ENCODE measurements at places on chromosomes 1 and 21.

GRCh38 chr1:36669262-36669661 lies 186.5 kb upstream of the CSF3R start:
- DNase-seq, result no peak

- no peak for DNase-seq
Measured at GRCh38 chr1:84370831-84371394, 27.4 kb upstream of the DNASE2B start.

DNA sequence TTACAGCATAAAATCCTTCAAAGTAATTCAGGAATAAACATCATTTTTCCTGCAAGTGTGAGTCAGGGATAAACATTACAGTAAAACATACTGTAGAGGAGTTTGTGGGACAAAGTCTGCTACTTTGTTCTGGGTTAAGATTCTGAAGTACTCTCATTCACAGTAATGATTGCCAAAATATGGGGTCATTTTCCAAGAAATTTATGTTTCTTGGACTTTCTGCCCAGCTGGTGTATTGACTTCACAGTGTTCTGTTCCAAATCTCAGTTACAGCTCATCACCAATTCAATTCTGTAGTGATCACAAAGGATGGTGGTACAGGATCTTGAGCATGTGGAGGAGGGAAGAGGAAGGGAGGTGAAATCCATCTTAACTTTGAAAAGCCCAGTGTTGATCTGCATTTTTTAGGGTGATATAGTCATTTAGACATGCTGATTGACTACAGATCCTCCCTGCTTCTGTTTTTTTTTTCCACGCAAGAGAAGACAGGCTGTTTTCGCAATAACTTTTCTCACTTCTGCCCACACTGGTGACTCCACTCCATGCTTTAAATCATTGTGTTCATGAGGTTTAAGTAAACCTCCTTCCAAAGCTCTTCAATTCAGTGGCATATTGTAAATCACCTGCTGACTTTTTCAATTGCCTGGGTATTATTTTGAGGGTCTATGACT lies 60.4 kb upstream of the C1orf53 start:
- DNase-seq, result no peak

DNA sequence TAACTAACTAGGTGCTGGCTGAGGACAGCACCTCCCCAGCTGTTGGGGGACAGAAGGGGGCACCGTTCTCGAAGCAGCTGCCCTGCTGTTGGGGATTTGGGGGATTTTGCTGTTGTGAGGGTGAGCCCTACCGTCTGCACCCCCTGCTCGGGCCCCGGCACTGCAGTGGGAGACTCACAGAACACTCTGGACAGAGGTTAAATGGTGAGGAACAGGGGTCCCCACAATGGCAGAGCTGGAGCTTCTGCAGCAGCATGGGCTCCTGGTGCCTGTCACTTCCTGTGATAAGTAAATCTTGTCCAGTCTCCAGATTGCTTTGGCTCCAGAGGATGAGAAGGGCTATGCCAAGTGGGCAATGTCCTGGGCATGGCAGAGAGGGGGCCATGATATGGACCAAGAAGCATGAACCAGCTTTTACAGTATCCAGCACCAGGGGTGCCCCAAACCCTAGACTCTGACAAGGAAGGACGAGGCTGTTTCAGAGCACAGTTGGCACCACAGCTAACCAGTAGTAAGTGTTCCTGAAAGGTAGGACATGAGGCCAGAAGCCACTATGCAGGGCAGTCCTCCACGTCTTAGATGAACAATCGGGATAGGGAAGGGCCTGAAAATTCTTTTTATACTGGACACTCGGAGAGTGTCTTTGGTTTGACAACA lies 365.1 kb upstream of the VAMP3 start:
- no peak for DNase-seq

GRCh38 chr1:16189921-16190621 lies 22.4 kb downstream of the ARHGEF19 start:
- DNase-seq, result no peak

DNA sequence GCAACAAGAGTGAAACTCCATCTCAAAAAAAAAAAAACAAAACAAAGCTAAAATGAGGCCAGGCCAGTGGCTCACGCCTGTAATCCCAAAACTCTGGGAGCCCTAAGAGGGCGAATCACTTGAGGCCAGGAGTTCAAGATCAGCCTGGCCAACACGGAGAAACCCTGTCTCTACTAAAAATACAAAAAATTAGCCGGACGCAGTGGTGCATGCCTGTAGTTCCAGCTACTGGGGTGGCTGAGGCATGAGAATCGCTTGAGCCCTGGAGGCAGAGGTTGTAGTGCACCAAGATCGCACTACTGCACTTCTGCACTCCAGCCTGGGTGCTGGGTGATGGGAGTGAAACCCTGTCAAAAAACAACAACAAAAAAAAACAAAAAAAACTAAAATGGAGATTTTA lies 191.2 kb upstream of the SGIP1 start:
- DNase-seq, result no peak

DNA sequence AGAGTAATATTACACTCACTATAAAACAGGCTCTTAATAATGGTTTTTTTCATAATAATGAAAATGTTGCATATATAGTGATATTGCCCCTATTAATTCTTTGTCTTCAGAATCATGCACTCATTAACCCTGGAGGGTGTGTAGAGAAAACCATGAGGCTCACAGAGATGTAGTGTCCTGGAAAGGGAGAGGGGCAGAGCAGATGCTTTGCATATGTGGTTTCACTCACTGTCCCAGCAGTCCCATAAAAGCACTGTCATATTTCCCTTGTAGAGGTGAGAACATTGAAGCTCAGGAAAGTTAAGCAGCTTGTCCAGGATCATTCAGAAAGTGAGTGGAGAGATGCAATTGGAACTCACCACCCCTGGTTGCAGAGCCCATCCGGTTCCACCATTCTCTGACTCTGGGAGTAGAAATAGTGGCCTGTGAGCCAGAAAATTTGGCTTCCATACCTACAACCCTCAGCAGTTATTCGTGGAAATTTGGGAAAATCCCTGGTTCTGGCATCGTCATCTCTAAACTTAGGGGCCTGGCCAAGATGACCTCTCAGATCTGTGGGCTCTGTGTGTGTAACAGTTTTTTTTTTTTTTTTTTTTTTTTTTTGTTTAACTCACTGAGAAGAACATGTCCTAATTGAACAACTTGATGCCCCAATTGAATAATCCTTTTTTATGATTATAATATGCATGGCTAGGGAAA lies 86.4 kb downstream of the RGL1 start:
- DNase-seq, result no peak

DNA sequence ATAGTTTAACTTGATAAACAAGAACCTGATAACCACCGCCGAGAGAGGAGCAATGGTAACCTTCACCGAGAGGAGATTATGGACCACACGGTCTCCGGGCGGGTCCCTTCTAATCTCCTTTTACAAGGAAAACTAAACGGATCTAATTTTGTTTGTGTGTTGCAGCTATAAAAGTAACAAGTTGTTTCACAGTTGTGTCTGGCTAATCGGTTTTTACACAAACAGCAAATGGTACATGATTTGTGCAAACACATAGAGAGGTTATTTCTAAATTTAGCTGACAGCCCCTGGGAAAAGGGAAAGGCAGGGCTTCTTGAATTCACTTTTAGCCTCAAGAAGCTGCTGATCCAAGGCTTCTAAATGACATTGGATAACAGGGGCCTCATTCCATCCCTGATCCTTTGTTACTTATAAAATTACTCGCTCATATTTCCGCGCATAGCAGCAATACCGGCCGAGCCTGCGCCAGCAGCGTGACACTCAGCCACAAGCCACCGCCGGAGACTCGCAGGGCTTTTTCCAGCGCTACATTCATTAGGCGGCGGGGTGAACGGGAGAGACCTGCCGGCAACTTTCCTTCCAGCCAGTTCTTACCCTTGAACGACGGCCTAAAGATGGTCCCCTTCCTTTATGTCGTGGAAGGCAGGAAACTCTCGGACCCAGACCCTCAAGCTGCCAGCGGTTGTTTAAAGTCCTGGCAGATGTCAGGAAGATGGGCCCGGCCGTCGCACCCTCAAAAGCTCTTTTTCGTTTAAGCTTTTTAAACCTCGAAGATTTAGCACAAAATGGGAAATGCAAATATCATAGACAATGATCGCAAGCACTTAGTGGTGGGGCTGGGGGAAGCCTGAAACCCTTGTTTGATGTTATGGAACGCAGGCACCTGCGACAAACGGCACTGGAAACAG lies 4.4 kb downstream of the FOXD3 start:
- DNase-seq, result no peak

- no peak for DNase-seq
Measured at GRCh38 chr1:182198006-182198605, 136.6 kb upstream of the ZNF648 start.

GRCh38 chr1:107339775-107340174 lies 198.9 kb downstream of the NTNG1 start:
- DNase-seq, result no peak

- DNase-seq, result no peak
Measured at GRCh38 chr21:40641042-40641441, 205.9 kb downstream of the DSCAM start.

DNA sequence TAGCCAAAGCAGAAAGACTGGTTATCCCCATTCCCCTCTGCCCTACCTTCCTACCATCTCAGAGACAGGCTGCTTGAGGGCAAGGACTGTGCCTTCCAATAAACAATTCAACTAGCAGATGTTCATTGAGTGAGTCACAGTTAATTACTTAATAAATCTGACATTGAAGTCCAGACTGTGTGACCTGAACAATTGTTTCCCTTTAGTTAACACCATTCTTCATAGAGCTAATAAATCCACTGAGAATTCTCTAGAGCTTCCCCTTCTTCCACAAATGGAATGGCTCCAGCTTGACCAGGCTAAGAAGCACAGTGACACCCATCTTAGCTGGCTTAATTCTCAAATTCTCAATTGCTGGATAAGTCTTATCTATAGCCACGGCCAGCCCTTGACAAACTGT lies 61.9 kb upstream of the GJA5 start:
- no peak for DNase-seq

DNA sequence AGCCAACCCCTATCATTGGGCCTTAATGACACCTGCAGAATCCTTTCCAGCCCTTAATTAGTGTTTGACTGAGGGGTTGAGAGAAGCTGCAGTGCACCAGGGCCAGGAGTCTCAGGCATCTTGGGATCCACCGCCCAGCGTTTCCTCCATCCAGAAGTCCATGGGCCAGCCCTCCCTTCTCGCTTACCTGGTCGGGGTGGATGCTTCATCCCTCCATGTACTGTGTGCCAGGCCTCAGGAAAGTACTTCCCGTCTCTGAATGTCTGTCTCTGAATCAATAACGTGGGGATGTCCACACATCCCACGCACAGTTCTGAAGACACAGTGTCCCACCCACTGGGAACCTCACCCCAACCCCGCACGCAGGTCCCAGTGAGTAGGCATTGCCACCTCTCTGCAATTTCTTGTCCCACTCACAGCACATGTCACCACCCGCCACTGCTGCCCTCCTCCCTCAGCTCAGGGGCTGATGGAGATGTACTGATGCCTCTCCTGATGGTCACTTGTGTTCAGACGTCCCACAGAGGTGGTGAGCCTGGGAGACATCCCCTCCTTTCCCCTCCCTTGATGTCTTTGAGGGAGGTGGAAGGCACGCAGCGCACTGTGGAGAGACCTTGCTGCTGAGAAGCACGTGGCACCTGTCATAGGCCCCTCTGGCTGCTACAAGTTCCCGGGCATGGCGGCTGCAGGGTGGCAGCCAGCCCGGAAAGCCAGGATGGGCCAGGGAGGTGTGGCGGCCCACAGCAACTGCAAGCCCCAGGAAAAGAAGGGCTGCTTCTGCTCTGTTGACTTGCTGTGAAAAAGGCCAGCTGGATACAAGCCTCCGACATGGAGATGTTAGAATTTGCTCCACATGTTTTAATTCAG lies 29.4 kb upstream of the PRSS38 start:
- no peak for DNase-seq

GRCh38 chr1:111739925-111740765 lies 950 bp upstream of the INKA2 start:
- no peak for DNase-seq

DNA sequence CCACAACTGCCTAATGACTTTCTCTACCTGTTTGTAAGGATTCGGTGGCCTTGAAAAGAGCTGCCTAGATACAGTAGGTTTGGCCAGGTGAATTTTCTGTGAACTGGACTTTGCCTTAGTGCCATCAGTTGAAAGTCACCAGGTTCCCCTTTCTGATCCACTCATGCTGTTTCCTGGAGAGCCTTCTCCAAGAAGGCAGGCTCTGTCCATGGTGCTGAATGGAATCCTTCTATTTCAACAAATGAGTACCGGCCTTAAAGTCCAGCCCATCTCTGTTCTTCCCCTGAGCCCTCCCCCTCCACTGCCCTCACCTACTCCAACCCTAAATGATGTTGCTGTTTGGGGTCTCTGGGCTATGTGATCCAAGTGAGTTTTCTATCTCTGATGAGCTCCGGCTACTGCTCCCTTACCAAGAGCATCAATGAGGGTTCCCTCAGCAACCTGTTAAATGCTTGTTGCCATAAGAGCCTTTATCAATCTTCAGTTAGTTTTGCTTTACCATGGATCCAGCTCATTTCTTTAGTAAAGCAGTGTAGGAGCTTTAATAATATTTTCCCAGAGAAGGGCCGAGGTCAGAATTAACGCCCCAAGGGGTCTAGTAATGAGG lies 500.4 kb downstream of the PTPRU start:
- DNase-seq, result no peak

- DNase-seq, result no peak
Measured at GRCh38 chr1:72637593-72637992, 355.3 kb upstream of the NEGR1 start.

- DNase-seq, result no peak
Measured at GRCh38 chr1:10607228-10607627, 132.5 kb downstream of the PEX14 start.

- DNase-seq, result no peak
Measured at GRCh38 chr1:156123356-156124196, 9.1 kb downstream of the LMNA start.

DNA sequence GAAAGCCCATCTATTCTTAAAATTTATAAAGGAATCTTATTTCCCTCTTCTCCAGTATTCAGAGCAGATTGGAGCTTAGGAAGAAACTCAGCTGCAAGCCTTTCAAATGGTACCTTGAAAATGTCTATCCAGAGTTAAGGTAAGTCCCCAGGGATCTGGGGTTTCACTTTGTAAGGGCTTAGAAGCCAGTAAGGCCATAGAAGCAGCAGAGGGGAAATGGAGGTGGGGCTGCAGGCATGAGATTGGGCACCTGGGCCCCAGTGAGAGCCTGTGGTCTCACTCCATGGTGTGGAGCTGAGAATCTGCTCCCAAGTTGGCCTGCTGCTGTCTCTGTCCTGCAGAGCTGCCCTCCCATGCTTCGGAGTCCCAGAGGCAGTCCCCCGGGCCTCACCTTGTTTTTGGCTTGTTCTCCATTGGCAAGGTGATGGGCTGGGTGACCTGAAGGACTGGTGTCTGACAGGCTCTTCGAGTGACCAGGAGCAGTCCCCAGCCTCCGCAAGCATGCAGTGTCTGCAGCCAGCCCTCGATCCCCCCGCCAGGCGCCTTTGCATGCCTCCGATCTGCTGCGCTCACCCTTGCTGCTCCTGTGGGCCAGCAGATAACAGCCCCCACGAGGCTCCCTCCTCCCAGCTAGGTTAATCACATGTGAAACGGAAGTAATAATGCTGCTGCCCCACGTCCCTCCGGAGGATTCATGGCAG lies 163.1 kb downstream of the PGBD5 start:
- DNase-seq, result no peak
